Testis (tissue), 5 donors: ENCODE measurements at places on chromosomes 3 and 15. TPM values are rescaled to one million over a fixed set of nuclear protein-coding genes. Genes with fewer than 3 reads are reported as not detected.

Gene XYLB
- 5.9 TPM for total RNA-seq

Gene TMC3
- 0.31 TPM for total RNA-seq

Gene ANKDD1A
- total RNA-seq: 34.9 TPM

Gene LRRIQ4
- total RNA-seq: 1.3 TPM

Gene P2RY14
- total RNA-seq: 0.47 TPM

Gene ADGRG7
- total RNA-seq: 0.43 TPM

- no peak for DNase-seq
These were observed 78.8 kb upstream of the MEX3B start for GRCh38 chr15:82124331-82125263.

DNA sequence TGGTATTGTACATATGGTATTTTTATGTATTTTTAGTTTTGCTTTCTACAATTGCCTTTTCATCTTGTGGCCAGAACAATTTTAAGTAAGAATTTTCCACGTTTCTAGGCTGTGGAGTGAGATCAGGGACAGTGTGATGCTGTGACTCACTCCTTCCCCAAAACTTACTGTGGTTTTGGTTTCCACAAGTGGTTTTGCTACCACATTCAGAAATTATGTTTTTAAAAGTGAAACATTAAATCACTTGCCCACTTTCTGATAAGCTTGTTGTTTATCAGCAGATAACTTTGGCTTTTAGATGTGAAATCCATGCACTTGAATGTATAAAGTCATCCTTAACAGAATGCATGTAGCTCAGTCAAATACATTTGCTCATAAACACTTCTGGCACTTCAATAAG lies 192.2 kb upstream of the THRB start:
- DNase-seq: no peak

GRCh38 chr15:45429941-45430792 lies 51.8 kb upstream of the GATM start:
- DNase-seq: peak; percentile 86

GRCh38 chr3:78794431-78794830 lies 973.4 kb downstream of the ROBO1 start:
- DNase-seq: no peak

- no peak for DNase-seq
These were observed 45.3 kb upstream of the PLCL2 start for GRCh38 chr3:16839271-16840100.

DNA sequence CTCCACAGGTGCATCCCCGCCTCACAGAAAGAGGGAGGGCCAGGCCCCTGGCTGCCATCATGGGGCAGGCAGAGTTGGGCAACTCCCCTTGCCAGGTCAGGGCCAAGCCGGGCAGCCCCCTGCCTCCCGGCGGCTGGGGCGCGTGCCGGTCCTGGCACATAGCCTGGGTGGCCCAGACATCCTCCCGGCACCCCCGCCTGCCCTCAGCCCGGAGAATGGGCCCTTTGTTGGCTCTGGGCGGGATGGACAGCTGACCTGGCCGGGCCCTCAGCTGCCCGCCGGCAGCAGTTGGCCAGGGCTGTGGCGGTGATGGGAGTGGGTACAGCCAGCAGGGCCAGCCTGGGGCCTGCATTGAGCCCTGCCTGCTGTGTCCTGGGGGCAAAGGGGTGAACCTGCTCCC lies 16.5 kb downstream of the PLXNA1 start:
- DNase-seq: peak; percentile 63

GRCh38 chr3:167814441-167814951 lies 79.0 kb downstream of the SERPINI1 start:
- DNase-seq: no peak
